Bone marrow (tissue), 2 donors: ENCODE measurements at places on chromosomes 16 and 17.

- DNase-seq, result peak; percentile 11
Observed at GRCh38 chr17:17568772-17569195, 22.7 kb downstream of the PEMT start.

DNA sequence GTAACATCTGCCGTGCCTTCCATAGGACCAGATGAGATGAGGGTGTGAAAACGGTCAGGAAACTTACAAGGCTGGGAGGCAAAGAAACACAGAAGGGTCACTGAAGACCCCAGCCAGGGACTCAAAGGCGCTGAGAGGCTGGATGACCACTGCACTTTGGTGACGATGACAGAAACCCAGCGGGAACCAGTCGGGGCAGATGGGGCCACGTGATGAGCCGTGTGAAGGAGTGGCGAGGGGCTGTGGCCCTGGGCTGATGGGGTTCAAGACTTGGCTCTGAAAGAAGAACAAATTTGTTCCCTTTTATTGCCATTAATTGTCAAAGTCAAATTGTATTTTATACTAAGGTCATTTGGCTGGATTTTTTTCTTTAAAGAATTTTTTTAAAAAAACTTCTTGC, 28.6 kb upstream of the ATP2C2 start:
- no peak for DNase-seq

GRCh38 chr17:27975146-27976011, 67.1 kb upstream of the NLK start:
- no peak for DNase-seq

GRCh38 chr16:27781195-27781524, 231.2 kb downstream of the KATNIP start:
- no peak for DNase-seq

GRCh38 chr16:12096157-12096777, 119.7 kb downstream of the SNX29 start:
- no peak for DNase-seq

DNA sequence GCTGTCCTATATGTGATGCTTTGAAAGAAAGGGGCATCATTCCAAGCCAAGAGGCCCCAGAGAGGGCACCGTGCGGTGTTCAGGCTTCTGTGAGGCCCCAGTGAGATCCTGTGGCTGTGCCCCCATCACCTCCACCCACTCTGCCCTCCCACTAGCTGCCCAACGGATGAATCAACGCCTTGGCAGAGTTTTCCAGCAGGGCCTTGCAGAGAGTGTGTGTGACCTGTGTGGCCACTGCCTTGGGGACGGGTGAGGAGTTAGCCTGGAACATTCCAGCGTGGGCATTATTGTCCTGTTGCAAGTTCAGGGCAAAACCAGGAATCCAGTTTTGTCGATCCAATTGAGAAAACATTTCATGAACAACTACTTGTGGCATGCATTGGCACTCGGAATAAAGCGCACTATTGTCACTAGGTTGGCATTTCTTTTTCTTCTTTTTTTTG, 53.7 kb downstream of the SF3B3 start:
- DNase-seq, result no peak

DNA sequence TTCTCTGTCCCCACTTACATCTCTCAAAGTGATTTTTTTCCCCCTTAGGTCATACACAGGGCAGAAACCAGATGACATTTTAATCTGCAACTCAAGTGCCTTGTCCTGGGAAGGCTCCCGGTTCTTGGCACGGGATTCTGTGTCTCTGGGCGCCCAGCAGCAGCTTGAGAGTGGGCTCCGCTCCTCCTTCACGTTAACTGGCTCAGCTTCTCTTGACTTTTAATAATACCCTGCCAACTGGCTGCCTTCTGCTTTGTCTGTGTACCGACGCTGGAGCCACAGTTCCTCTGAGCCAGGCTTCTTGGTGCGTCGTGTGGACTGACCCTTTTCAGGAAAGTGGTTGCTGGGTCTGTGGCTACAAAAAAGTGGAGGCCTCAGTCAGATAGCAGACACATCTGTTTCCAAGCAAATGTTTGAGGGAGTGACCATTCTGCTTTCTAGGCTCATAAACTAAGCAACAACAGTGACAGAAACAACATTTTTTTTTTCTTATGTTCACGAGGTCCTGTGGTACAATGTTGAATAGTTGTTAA, 64.9 kb downstream of the IRF8 start:
- DNase-seq, result no peak

GRCh38 chr16:14489460-14489859, 140.6 kb downstream of the PARN start:
- no peak for DNase-seq

DNA sequence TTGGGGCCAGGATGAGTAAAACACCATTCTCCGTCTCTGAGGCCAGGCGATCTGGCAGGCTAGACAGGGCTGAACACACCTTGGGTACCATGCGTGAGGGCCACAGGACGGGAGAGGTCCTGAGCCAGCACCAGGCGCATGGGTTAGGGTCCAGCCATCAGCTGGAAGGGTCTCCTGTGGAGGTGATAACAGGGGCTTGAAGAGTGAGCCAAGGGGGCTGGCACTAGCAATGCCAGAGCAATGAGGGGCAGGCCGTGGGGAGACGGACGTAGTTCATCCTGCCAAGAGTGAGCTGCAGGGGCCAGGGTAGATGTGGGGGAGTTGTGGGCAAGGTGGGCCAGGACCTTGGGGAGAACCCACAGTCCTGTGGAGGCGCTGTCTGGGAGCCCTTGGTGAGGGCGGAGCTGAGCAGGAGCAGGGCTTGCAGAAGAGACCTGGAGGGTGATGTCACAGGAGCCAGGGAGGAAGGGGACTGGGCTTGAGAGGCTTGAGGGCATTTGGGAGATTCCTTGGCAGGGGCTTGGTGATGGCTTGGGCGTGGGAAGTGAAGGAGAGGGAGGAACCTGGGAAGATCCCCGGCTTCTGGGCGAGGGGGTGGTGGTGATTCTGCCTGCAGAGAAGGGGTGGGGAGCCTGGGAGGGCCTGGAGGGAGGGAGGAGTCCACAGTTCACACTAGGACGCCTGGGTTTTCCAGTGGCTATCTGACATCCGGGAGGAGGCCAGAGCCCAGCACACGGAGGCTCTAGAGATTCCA, 6.3 kb upstream of the NPTX1 start:
- DNase-seq, result no peak

DNA sequence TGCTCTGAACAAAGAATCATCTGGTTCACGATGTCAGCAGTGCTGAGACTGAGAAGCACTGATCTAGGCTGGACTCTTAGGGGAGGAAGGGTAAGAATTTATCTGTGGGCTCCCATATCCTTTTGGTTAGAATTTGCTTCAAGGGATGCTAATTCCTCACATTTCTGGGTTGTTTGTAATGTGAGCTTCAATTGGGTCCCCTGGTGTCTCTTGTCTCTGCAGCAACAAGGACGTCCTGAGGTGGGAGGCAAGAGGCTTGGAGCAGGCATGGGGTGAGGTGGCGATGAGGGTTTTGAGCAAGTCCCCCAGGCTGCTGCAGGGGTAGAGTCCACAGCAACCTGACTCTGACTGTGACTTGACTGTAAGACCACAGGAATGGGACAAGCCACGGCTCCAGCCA, 213.8 kb upstream of the NLRP1 start:
- no peak for DNase-seq
